ENCODE measurements at places on chromosomes 5 and 9. TPM values are rescaled to one million over a fixed set of nuclear protein-coding genes. Genes with fewer than 3 reads are reported as not detected.

DNA sequence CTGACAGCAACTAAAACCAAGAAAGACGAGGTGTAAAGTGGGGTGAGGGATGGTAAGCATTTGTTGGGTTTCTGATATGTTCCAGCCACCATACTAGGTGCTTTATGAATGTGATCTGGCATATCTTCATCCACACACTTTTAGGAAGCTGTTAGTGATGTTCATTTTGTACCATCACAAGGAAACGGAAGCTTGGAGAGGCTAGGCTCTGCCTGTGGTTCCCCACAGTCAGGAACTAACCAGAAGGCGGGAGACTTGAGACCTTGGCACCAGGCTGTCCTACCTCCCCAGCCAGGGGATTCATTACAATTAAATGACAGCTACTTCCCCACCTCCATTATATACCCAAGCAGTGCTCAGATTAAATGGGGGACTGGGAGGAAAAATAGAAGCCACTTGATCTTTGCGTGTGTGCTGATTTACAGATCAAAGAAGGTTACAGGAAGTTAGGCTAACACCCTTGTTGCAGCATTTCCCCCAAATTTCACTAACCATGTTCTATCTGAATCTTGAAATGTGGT is 43.0 kb downstream of the SFXN1 start:
- DNase-seq = peak; percentile 35

TNFSF15 gene
- polyA plus RNA-seq = not detected

DNA sequence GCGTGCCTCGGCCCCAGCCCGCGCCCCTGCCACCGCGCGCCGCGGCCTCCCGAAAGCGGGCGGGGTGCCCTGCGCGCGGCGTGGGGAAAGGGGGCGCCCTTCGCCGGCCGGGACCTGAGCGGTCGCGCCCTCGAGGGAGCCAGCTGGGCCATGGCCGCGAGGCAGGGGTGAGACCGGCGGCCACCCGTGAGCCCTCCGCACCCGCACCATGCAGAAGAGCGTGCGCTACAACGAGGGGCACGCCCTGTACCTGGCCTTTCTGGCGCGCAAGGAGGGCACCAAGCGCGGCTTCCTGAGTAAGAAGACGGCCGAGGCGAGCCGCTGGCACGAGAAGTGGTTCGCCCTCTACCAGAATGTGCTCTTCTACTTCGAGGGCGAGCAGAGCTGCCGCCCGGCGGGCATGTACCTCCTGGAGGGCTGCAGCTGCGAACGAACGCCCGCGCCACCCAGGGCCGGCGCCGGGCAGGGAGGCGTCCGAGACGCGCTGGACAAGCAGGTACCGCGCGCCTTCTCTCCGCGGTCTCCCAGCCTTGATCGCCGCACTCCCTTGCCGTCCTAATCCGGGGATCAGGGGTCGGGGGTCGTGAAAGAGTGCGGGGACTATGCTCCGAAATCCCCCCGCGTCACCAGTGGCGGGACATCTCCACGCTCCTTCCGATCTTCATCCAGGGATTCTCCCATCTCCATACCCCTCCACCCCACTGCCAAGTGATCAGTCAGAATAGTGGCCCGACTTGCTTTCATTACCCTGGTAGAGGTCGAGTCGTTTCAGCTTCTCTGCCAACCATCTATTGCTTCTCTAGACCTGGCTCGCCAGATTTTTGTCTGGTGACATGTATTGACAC is 590 bp downstream of the RASGRF2 start:
- DNase-seq = peak; percentile 27

DNA sequence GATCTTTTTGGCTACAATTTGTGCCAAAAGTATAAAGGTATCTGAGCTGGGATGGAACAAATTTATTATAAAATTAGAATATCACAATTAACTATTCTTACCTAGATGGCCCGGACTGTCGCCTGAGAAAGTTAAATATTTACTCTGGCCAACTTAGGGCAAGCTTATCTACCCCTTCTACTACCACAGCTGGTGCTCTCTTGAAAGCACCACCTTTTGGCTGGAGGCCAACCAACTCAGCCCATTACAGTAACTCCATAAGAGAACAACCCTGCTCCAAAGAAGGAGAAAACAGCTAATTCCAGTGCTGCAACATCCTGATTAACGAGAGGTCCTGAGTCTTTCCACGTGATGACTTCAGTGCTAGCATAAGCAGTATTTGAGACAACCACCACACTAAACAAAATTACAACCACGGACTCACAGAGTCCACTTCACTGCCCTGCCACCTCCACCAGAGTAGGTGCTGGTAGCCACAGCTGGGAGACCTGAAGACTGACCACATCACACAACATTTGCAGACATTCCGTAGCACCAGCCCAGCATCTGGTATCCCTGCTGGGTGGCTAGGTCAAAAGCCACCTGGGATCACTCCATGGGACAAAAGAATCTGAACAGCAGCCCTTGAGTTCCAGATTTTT is 43.2 kb downstream of the RGMB start:
- no peak for DNase-seq

GRCh38 chr9:27784847-27785713 is 211.8 kb upstream of the C9orf72 start:
- no peak for DNase-seq

GALNT12 gene
- 4.2 TPM for polyA plus RNA-seq

PCDHB6 gene
- polyA plus RNA-seq = not detected

DNA sequence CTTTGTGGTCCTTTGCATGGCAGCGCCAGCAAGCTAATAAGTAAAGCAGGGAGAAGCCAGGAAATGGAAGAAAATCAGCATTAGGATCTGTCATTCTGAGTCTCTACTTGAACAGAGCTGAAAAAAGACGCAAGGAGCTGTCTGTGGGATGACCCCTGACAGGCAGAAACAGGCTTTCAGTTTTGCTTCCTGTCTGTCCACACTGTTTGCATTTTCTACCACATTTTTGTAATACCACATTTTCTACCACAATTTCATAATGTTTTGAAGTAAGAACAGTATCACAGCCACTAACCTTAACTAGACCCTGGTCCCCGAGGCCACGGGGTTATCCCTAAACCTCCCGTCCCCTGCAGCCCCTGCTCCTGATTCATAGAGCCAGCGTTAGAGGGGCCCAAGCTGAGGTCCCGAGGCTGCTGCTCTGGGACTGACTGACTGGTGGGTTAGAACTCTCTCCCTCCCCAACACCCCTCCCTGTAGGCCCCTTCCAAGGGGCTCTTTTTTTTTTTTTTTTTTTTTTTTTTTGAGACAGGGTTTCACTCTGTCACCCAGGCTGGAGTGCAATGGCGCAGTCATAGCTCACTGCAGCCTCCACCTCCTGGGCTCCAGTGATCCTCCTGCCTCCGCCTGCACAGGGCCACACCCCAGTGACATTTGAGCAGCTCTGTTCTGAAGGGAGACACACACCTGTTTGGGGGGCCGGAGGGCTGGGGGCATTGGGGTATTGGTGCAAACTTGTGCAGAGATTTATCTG is 4.0 kb upstream of the CLIC3 start:
- peak; percentile 88 for DNase-seq

DNA sequence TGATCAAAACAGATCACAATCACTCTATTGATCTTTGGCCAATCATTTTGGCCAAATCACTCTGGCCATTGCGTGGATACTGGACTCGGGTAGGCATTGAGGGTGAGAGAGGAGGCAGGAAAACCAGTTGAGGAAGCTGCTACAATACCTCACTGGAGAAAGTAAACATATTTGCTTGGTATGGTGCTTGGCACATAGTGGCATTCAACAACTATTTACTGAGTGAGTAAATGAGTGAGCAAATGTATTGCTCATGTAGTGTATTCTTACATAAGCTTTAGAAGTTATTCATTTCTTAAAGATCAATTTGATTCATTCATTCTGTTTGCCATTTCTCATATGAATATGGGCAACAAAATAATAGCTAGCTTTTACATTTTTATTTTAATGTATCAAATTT is 4.0 kb upstream of the DEPDC1B start:
- DNase-seq = no peak

DNA sequence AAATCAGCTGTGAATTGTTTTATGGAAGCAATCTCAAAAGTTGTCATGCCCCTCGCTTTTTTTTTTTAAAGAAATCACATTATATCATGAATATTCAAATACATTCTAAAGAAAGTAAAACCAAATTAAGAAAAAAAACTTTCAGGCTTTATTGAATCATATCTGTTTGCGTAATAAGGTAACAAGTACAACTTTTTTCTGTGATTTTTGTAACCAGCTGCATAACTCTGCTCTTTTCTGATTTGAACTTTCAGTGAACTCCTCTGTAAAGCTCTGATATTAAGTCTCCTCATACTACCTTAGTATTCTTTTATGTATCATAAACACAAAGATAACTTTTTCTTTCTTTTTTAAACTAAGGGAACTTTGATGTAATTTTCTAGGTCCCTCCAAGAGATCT is 65.3 kb downstream of the CWC27 start:
- DNase-seq = no peak

ANXA2R gene
- 44.3 TPM for polyA plus RNA-seq

WHRN gene
- 0.22 TPM for polyA plus RNA-seq

AQP3 gene
- 5.2 TPM for polyA plus RNA-seq

GRCh38 chr5:4802044-4802443 is 338.1 kb upstream of the ADAMTS16 start:
- no peak for DNase-seq

DNA sequence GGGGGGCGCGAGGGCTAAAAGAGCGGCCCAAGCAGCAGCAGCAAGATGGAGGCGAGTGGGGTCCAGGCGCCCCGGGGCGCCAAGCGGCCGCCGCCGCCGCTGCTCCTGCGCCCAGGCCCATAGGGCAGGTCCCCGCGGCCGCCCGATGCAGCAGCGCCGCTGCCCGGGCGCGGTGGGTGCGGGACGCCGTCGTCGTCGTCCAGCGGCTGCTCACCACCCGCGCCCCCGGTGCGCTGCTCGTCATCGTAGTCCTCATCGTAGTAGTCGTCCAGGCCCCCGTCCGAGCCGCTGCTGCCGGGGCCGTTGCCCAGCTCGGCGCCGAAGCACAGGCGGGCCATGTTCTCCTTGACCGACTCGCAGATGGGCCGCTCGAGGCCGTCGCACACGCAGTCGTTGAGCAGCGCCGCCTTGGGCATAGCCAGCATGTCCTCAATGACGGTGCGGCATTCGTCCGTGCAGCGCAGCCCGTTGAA is 1.5 kb downstream of the GAS1 start:
- DNase-seq = no peak

DNA sequence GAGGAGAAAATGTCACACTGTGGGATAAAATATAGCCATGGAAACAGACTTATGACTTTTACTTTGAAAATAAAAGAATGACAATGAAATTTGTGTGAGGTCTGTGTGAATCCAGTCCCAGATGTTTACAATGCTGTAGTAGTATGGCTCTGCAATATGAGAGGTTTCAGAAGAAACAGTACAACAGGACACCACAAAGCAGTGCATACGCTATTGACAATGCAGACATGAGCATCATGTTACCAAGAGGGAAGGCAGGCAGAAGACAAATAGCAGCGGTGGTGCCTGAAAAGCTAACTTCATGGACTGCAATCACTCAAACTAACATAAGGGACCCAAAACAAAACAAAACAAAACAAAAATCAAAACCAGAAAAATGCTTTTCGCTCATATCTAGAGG is 1.8 kb downstream of the FGF10 start:
- DNase-seq = no peak

BOD1 gene
- 7.3 TPM for polyA plus RNA-seq

DNA sequence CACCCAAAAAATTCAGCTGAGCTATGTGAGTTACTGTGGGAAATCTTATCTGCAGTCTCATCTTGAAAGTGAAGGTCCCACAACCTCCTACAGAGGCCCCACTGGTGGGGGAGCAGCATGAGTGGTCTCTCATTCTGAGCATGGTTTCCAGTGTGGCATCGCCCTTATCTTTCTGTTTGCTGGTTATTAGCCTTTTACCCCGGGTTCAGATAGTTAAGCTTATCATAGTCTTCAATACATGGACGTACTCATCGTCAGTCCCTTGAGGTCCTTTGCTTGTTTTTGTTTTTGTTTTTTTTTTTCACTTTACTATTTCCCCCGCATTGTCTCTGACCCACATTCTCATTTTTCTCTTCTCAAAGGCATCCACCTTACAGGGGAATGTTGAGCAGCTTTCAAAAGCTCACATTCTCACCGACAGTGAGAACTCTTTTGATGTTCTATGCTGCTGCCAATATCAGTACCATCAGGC is 7.7 kb upstream of the HAVCR2 start:
- no peak for DNase-seq

DNA sequence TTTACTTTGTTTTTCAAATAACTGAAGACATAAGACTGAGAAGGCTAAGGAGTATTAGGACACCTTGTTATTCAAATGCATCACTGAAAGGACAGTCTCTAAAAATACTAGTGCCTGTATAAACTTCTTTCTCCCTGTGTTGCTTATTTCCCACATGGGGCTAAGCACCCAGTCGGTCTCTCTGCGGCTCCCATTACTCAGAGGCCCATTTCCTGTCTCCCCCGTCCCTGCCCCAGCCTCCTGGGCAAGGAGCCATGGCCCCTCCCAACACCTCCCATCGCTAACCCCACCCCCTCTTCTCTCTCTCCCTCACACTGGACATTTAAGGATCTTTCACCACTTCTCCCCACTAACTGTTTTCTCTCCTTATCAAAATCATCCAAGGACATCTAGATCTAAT is 81.9 kb downstream of the EBF1 start:
- no peak for DNase-seq

- no peak for DNase-seq
These were observed 45.4 kb upstream of the STARD4 start for GRCh38 chr5:111557686-111558085.

GRCh38 chr5:116306846-116307245 is 222.0 kb downstream of the COMMD10 start:
- no peak for DNase-seq

PLPP7 gene
- polyA plus RNA-seq = 1.4 TPM

ZNF366 gene
- polyA plus RNA-seq = 0.62 TPM

IL7R gene
- 70.9 TPM for polyA plus RNA-seq

GRCh38 chr5:115751176-115751575 is 65.3 kb downstream of the CDO1 start:
- no peak for DNase-seq

- no peak for DNase-seq
These were observed 69.4 kb downstream of the RIGI start for GRCh38 chr9:32456564-32456963.

GRCh38 chr5:177023303-177023664 is 788 bp downstream of the ZNF346 start:
- DNase-seq = no peak

- DNase-seq = no peak
These were observed 402.0 kb downstream of the MLLT3 start for GRCh38 chr9:20220286-20220685.

- peak; percentile 78 for DNase-seq
These were observed 91.4 kb downstream of the LMX1B start for GRCh38 chr9:126704892-126705766.

DNA sequence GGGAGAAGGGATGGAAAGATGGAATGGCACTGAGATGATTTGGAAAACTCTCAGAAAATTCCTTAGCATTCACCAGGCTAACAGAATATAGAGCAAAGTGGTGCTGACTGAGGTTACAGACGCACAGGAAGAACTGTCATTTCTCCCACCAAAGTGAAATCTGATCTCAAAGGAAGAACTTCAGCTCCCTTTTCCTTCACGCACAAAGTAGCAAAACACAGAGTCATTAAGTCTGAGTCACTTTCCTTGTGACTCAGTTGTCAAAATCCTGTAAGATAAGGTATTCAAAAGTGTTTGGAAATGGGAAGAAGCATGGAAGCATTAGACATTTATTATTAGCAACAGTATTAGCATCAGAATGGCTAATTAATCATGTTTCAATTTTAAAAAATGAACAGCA is 11.7 kb downstream of the MPDZ start:
- no peak for DNase-seq

FIBCD1 gene
- not detected for polyA plus RNA-seq

Data from immature natural killer cell (primary cell).